ENCODE measurements at places on chromosomes 6 and 20. TPM values are rescaled to one million over a fixed set of nuclear protein-coding genes. Genes with fewer than 3 reads are reported as not detected.

- no peak for DNase-seq
Observed at GRCh38 chr20:35854713-35855348, 83.0 kb downstream of the PHF20 start.

GRCh38 chr20:9482180-9482579 is 32.2 kb upstream of the LAMP5 start:
- DNase-seq, result no peak

NUP43 gene
- total RNA-seq, result 33.6 TPM

RPL10A gene
- 1,102 TPM for total RNA-seq

CST4 gene
- total RNA-seq, result 0.23 TPM
